Breast epithelium (tissue), 4 donors: ENCODE measurements at places on chromosomes 12 and 14.
A peak's percentile ranks its signal among the peaks of the same experiment; 100 is the strongest.

GRCh38 chr12:98592825-98593322, 612 bp upstream of the SLC25A3 start:
- no peak for DNase-seq

DNA sequence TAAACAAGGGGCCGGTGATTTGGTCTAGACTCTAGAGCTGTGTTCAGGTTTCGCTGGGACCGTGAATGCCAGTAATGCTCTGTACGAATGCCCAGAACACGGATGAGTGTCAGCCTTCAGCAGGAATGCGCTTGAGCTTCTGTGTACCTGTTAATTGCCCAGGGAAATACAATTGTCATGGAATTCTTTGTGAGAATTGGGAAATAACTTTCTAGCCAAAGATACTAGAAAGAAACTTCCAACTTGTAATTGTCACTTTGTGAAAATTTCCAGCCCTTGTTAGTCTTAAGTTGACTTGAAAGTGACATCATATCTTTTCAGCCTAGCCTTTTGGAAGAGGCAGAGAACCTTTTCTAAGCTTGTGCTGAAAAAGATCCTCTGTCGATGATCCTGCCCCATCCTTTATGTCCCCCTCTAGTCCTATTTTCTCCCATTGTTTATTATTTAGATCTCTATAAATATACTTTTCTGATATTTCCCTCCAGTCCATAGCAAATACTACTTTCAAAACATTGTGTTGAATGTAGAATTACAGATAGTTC, 2.7 kb downstream of the CHST11 start:
- no peak for DNase-seq

GRCh38 chr14:91146661-91147060, 32.8 kb downstream of the DGLUCY start:
- no peak for DNase-seq

GRCh38 chr12:90254796-90255195, 546.2 kb upstream of the ATP2B1 start:
- no peak for DNase-seq

- DNase-seq = no peak
Measured at GRCh38 chr12:26510354-26510674, 314.9 kb downstream of the SSPN start.

GRCh38 chr14:105148604-105149145, 19.9 kb downstream of the JAG2 start:
- DNase-seq = no peak

DNA sequence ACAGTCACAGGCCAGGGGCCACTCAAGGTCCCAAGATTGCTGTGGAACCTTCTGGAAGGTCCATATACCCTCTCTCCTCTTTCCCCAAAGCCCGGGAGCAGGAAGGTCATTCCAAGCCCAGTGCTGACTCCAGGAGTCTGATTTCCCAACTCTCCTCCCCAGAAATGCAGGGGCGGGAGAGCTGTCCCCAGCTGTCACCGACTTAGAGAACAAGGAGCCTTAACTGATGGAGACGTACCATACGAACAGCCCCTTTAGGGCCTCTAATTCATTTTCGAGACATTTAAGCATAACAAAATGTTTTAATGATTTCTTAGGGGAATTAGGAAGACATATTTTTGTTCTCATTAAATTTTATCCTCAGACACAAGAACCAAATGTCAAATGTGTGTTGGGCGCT, 99.2 kb downstream of the PHETA1 start:
- no peak for DNase-seq

DNA sequence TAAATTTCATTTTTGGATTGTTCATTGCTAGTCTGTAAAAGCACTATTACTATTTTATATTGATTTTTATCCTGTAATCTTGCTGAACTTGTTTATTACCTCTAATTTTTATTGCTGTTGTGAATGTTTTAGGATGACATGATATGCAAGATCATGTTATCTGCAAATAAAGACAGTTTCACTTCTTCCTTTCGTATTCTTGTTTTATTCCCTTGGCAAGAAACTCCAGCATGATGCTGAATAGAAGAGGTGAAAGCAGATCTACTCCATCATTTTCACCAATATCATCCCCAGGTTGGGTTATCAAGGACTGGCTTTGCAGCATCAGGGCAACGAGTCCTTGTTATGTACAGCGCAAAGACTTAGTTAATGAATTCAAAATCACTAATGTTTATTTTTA, 2.7 kb upstream of the CLECL1 start:
- DNase-seq = no peak

- DNase-seq = no peak
Measured at GRCh38 chr12:132153501-132154340, 9.5 kb downstream of the NOC4L start.

GRCh38 chr12:32519047-32519446, 119.7 kb downstream of the FGD4 start:
- no peak for DNase-seq

- DNase-seq = no peak
Measured at GRCh38 chr12:107477947-107478610, 207.5 kb upstream of the PWP1 start.

GRCh38 chr14:68662392-68662791, 130.5 kb downstream of the ZFP36L1 start:
- no peak for DNase-seq

DNA sequence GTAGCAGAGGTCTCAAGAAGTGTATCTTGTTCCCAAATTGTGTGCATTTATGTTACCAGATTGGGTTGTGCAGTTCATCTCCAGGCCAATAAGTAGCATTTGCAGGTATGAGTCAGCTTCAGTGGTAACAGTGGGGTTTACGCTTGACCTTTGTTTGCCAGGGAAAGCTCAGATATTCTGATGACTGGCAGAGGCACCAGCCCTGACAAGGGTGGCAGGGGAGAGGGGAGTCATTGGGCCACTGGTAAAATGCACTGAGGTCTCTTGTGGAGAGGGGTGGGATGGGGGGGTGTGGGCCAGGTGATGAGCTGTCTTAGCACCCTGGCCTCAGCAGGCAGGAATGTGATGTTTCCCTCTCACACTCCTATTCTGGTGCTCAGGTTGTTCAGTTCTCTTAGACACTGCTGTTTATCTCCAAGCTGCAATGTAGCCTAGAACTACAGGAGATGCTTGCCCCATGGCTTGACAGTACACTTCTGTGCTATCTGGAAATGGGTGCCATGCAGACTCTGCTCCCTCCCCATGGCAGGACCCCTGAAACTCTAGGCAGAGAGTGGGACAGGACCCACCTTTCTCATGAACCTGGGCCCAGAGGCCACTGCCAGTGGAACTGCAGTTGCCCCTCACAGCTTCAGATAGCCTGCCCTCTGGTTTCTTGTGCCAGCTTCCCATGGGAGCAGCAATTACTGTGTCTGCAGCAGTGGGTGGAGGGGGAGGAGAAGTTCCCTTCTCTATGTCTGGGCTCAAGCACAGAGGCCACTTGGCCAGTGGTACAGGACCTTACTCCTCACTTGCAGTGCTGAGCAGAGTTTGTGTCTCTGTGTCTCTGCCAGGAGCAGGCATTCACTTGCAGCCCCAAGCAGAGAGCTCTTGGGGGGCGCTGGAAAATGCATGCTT, 31.9 kb downstream of the USP15 start:
- DNase-seq = no peak

- DNase-seq = no peak
Measured at GRCh38 chr12:93054021-93054420, 124.9 kb upstream of the EEA1 start.

DNA sequence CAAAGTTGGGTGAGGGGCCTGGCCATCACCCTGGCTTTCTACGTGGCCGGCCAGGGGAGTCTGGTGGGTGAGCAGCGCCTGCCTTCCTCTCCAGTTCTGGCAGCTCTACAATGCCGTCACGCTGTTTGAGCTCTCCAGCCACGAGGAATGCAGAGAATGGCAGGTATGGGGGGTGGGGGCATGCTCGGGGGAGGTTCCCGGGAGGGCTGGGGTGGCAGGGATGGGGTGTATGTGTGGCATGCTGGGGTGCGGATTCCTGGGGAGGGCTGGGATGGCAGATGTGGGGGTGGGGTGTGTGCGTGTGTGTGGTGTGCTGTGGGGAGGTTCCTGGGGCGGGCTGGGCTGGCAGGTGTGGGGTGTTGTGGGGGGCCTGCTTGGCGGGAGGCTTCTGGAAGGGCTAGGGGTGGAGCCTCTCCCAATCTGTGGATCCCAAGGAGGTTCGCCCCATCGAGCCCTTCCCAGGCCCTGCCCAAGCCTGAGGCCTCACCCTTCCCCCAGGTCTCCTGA, 18.5 kb downstream of the RHOF start:
- DNase-seq = no peak

DNA sequence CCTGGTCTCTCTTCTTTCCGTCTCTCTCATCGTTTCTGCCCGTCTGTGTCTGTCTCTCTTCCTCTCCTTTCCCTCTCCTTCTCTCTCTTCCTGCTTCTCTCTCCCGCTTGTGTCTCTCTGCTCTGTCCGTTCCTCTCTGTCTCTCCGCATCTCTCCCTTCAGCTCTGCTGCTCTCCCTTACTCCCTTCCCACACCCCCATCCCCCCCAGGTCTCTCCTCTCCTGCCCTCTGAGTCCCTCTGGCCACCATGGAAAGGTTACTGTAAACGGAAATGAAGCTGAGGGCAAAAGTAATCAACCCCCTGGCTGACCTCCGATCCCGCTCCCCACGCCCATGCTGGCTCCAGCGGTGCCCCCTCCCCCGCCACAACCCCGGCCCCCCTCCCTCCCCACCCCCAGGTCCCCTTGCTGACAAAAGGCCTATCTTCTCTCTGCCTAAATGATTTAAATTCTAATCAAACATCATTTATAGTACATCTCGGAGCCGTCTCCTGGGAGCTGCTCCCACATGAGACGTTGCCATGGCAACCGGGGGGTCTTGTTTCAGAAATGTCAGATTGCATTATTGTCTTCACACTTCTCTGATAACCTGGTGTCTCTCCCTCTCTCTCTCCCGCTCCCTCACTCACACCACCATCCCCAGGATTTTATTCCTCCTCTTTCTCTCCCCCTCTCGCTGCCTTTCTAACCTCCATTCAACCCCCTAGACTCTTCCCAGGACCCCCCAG, 203.8 kb downstream of the RBM19 start:
- DNase-seq = no peak

DNA sequence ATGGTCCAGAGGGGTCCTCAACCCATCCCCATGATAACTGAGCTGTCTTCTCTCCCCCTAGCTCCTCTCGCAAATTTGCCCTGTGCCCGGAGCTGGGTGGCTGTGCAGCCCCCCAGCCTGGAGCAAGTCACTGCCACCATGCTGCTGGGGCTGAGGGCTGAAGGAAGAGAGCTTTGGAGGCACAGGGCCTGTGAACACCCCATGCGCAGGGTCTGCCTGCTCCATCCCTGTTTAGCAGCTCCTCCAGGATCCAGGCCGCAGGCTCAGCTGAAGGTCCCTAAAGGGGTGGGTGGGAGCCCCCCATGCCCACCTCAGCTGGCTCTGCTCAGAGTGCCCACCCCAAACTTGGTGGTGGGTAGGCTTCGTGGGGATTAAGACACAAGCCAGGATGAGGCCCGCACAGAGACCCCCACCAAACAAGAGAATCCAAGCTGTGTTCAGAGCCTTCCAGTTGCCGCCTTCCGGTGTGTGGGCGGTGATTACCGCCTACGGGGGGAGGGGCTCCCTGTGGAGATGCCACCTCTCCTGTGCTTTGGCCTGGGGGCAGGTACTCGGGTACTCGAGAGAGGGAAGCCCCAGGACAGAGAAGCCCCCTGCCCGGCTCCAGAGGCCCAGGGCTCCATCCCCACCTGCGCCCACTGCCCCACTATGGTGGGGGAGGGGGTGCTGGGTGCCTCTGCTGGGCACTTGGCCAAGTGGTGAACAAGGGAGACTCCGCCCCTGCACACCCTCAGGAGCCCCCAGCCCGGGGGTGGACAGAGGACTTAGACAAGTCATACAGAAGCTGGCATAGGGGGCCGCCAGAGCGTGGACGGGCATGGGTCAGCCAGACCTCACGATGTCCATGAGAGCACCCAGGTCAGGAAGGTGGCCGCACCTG, 1.4 kb upstream of the JAG2 start:
- no peak for DNase-seq

- no peak for DNase-seq
Measured at GRCh38 chr14:29755311-29756018, 172.2 kb downstream of the PRKD1 start.

- DNase-seq = peak; percentile 39
Measured at GRCh38 chr12:62720661-62721330, 214.2 kb downstream of the PPM1H start.

GRCh38 chr14:28102814-28103213, 663.8 kb upstream of the FOXG1 start:
- DNase-seq = no peak

DNA sequence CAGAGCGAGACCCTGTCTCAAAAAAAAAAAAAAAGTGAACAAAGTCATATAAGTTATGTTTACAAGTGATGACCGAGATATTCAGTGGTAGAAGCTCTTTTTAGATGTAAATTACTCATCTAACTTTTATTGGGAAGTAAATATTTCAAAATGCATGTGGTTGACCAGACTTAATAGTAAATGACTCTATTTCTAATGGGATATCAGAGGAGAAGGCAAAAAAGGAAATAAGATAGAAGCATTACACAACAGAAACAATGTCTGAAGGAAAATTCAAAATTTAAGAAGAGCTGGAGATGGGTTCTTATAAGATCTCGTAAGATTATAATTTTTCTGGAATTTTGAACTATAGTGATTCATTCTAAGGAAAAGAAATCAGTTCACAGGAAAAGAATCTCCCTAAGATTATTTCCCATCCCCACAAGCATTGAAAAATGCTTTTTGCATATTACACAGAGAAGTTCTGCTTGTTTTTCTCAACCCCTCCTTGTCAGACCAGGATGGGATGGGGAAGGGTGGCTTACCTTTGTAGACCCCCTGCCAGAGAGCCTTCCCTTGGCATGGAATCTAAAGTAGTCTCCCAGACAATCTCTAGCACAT, 63.1 kb upstream of the STK38L start:
- DNase-seq = no peak

- no peak for DNase-seq
Measured at GRCh38 chr12:28320353-28320752, 130.1 kb downstream of the CCDC91 start.

- DNase-seq = no peak
Measured at GRCh38 chr12:92732716-92733115, 29.9 kb downstream of the PLEKHG7 start.

DNA sequence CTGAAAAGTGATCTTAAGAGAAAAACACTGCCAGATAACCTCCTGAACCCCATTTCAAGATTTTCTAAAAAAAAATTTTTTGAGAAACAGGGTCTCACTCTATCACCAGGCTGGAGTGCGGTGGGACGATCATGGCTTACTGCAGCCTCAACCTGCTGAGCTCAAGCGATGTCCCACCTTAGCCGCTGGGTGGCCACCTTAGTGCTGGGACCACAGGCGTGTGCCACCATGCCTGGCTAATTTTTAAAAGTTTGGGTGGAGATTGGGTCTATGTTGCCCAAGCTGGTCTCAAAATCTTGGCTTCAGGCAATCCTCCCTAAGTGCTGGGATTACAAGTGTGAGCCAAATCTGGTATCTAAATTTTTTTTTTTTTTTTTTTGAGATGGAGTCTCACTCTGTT, 3.4 kb downstream of the PNMA1 start:
- no peak for DNase-seq
